ENCODE measurements at places on chromosomes 1 and 21.

DNA sequence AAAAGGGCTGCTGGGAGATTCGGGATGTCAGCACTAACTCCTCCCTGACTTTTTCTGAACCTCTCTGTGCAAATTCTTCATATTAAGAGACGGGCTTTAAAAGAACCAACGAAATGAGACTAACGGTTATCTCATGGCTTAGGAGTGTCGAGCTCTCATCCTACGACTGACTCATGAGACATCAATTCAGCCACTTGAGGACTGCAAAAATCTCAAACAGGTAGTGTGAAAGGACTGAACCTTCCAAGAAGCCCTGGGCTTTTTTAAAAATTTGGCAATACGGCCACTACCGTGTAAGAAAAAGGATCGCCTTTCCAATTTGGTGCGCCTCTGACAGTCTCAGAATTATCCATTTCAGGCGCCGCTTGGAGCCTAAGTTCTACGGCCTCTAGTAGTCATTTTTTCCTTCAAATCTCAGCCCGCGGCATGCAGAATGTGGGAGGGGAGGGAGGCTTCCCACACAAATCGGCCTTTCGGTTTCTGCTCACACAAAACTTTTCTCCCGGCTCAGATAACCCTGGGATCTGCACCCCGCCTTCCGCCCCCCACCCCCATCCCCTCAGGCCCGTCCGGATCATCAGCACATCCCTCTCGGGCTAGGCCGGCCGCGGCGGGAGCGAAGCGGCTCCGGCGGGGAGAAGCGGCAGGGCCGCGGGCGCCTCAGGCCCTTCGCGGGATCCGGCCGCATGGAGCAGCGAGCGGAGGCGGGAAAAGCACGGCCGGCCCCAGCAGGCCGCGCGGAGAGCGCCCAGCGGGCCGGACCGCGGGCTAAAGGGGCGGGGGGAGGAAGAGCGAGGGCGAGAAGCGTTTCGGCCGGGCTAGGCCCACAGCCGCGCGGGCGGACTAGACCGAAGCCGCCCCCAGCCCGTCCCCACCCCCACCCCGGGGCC, 618 bp downstream of the HNRNPR start:
- peak; percentile 24 for DNase-seq

DNA sequence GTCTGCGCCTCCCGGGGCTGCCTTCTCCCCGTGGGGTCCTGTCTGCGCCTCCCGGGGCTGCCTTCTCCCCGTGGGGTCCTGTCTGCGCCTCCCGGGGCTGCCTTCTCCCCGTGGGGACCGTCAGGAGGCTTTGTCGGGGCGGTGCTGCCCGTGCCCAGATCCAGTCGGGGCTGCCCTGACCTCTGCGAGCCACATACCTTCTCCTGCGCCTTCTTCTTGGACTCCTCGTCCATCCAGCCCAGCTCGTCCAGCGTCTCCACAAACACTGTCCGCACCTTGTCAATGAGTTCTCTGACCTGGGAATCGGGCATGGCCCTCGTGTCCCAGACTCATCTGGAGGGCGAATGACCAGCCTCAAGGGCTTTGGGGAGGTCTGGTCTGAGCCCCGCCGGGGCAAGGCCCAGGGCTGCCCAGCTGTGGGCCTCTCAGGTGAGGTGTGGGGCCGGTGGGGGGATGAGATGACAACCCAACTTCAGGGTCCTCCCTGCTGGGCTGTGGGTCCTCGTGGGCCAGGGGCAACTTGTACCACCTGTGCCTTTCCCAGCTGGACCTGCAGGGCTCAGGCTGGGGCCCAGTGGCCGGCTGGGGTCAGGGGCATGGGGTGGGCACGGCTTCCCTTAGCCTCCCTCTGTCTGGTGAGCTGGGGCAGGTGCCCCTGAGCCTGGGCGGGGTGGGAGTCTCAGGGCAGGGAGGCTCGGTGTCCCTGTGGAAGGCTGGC, 9.4 kb downstream of the PRXL2B start:
- DNase-seq = no peak

GRCh38 chr1:59718989-59719360, 95.8 kb upstream of the HOOK1 start:
- no peak for DNase-seq

- peak; percentile 39 for DNase-seq
Measured at GRCh38 chr1:155591770-155592169, 18.2 kb upstream of the MSTO1 start.

- DNase-seq = no peak
Measured at GRCh38 chr1:151976015-151976343, 17.7 kb downstream of the S100A10 start.

GRCh38 chr1:56522680-56523079, 56.7 kb downstream of the PLPP3 start:
- no peak for DNase-seq

DNA sequence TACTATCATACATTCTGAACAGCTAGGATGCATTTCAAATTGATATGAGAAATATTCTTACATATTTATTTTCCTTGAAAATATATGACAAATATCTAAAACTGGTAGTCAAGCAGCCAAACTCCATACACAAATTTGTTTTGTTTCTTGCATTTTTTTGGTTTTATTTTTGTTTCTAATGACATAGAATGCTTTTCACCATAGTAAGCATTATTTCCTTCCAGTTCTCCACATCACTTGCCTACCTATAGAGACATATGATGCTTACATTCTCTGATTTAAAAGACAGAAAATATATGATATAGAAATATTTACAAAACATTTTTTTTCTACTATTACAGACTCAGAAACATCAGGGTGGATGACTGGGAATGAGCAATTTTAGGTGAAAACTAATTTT, 726.4 kb upstream of the ADGRL4 start:
- no peak for DNase-seq

DNA sequence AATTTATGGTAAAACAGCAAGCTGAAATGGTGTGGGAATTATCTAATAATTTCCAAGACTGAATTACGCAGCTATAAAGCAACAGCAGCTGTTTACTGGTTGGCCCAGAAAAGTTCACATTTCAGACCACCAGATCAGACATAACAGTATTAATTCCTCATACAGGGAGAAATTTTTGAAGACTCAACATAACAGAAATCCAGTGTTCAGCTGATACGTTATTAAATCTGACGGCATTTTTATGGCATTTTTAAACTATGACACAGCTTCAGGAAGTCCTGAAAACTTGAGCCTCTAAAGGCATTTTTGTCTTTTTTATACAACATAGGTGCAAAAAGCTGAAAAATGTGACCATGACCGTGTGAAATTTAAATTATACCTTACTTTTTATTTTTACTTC, 91.2 kb downstream of the APP start:
- no peak for DNase-seq

- no peak for DNase-seq
Measured at GRCh38 chr21:42473498-42474042, 22.5 kb downstream of the RSPH1 start.

DNA sequence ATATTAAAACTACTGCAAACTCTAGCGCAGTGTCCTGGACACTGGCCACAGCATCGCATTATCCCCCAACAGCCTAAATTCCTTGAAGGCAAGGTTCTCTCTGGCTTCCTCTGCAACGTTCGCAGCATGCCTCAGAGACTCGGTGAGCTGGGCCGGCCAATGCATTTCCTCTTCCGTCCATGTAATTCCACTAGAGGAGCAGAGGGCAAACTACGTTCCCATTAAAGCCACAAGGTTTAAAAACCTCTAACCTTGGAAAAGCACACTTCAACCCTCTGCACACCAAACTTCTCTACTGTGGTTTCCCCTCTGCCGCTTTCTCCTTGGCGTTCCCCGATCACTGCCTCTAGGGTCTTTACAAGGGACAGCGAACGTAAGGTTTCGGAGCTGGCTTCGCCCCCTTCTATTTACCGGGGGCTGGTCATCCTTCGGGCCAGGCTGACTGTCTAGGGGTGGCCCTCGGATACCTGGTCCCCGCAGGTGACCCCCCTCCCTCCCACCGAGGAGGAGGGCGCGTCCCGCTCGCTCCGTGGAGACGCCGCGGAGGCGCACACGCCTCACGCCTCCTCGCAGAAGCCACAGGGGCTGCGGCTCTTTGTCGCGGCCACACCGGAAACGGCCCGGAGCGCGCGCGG, 456 bp upstream of the SMYD2 start:
- no peak for DNase-seq

DNA sequence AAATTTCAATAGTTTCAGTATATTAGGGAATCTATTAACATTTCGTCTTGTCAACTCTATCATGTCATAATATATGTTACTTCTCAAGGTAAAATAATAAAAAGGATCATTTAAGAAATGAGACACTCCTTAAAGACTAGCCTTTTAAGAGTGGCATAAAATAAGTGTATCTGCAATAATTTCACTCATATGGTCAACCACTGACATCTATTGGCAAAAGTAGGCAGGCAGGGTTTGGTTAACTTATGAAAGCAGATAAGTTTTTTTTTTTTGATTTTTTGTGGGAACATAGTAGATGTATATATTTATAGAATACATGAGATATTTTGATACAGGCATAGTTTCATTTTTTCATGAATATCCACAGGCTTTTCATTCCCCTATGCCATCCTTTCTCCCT, 5.5 kb upstream of the RGS21 start:
- DNase-seq = no peak

DNA sequence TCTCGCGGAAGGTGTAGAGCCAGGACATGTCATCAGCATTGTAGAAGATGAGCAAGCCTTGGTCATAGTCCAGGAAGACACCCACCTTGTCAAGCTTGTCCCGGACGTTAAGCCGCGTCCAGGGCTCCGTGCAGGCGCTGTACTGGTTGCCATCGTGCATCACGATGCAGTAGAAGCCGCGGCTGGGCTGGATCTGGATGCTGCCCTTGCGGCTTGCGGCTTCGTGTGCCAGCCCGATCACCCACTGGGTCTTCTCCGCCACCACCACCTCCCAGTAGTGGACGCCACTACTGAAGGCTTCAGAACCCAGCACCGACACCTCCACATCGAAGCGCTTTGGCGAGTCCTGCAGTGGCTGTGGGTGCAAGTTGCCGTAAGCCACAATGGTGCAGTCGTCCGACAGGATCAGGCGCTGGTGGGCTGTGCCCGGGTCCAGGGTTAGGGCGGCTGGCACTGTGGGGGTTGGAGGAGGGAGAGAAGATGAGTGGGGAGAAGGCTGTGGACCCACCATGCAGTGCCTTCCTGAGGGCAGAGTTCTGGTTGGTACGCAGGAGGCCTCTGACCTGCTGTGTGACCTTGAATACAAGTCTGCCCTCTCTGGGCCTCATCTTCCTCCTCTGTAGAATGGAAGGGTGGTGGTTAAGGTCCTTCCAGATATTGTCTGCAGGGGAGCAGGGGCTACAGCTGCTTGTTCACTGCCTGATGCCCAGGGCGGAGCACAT, 34.4 kb downstream of the TRIM62 start:
- no peak for DNase-seq

- DNase-seq = no peak
Measured at GRCh38 chr1:219883400-219884332, 44.7 kb downstream of the SLC30A10 start.

- DNase-seq = no peak
Measured at GRCh38 chr1:39508857-39509305, 17.4 kb downstream of the BMP8A start.

GRCh38 chr1:198143797-198144196, 13.0 kb upstream of the NEK7 start:
- DNase-seq = no peak
